NCI-H1092 (cell line): ENCODE measurements at places on chromosomes 16 and 17.
A peak's percentile ranks its signal among the peaks of the same experiment; 100 is the strongest.

DNA sequence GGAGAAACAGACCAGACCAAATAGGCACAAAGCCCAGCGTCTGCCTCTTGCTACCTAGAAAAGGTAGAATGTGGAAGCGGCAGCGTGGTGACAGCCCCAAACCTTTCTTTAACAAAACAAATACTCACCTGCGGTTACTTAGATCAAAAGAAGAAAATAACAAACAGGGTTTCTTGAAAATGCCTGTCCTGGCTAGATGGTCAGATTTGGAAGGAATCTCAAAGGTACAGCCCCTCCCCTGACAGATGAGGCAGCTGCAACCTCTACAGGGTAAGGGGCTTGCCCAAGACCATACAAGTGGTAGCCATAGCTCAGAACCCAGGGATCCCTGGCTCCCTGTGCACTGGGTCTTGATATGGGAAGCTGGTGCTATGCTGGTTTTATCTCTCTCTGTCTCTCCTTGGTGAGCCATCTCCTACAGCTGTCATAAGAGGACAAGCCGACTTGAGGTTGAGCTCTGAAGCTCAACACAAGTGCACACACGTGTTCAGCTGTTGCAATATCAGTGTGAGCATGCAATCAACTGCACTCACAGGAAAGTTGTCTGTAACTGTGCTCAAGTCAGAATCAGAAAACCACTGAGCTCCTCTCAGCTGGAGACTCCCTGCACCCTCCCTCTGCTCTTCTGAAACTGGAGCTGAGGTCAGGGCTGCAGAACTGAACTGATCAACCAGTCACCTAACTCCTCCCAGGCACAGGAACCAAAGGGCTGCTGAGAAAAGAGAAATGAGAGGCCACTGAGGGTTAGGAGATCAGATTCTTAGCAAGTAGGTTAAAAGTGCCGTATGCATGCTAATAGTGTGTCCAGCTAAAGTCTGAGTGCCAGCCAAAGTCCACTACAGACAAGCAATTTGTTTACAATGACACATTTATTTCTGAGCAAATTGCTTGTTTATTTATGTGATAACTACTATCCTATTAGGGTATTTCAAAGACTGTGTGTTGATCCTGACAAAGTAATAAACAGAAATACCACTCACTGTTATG, 6.1 kb upstream of the RNF157 start:
- DNase-seq, result no peak

DNA sequence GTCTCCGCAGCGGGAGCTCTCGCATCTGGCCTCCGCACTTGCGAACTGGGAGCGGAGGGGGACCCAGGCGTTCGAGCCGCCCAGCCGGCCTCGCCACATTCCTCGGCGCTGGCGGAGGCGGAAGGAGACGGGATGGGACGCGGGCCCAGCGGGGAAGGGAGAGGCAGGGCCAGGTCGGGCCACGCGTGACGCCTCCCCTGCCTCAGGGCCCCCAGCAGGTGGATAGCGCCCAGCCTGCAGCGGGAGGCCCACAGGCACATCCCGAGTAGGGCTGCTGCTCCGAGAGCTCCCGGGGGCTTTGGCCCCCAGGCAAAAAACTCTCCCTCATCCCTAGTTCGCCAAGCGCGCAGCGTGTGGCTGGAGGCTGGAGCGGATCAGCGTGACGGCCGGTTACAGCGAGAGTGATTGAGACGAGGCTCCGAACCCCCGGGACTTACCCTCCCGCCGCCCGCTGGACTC, 800 bp downstream of the PLEKHH3 start:
- peak; percentile 33 for DNase-seq

GRCh38 chr16:85300406-85300968, 188.2 kb upstream of the CIBAR2 start:
- no peak for DNase-seq

DNA sequence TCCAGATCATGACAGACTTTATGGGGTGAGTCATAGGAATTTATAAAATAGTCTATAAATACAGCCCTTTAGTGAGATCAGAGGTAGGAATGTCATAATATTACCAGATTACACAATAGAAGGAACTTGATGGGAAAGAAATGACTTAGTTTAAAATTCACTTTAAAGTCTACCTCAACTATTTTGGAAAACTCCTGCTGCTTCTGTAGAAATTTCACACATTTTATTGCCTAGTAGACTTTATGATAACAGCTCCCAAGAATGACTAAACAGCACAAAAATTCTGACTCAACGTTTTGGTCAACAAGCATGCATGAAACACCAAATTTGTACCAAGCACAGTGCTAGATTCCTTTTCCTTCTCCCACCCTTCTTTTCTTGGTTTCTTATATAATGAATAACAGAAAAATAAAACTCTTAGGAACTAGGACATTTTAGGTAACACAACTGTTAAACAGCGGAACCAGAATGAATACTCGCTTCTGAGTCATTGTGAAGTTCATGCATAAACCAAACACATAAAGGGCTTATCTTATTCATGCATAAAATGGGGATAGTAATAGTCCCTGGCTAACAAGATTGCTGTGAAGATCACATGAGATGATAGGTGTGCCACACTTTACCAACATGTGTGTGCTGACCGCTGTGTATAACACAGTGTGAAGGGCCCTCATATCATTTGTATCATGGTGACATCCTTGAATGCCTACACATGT, 243.9 kb downstream of the CDH8 start:
- no peak for DNase-seq

DNA sequence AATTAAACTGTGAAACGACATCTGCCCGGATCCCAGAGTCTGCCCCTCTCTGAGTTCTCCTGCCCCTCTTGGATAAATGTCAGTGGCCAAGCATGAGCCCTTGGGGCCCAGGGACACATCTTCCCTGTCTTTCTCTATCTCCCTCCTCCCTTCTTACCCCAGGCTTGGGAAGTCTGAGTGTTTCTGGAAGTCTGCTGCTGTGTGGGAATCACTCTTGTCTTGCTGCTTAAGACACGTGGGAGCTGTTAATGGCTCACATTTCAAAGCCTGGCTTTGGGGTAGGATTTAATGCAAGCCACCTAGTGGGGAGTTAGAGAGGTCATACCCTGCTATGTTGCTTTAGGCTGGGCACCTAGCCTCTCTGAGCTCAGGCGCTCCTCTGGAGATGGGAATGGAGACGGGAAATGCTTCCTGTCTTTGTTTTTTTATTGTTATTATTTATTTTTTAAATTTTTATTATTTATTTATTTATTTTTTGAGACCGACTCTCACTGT, 218.5 kb upstream of the CIBAR2 start:
- DNase-seq, result peak; percentile 74

DNA sequence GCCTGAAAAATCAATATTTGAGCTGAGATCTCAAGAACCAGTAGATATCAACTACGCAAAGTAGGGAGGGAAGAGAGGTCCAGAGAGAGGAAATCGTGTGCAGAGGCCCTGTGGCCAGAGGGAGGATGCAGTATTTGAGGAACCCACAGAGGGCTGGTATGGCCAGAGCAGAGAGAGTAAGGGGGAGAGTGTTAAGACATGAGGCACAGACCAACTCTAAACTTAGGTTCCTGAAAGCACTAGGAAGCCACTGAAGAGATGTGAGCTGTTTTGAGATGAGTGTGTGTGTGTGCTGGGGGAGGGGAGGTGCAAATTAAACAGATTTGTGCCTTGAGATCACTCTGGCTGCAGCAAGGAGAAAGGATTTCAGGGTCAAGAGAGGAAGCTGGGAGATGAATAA, 10.9 kb downstream of the SLC13A2 start:
- DNase-seq, result no peak

GRCh38 chr16:57588831-57589230, 39.6 kb upstream of the ADGRG1 start:
- no peak for DNase-seq

DNA sequence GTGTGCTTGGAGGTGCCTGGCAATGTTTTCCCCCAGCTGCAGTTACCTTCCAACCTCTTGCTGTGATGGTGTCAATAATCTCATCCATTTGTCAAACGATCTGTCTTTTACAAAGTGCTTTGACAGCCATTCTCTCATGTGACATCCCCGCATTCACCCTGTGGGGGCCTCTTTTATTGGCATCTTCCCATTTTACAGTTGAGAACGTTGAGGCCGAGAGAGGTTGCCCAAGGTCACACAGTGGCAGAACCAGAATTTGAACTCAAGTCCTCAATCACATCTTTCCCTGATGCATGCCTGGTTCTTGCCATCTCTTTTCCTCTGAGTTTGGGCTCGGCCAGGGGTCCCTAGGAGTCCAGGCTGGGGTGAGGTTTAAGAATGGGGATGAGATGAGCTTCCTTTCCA, 1.5 kb downstream of the TAOK2 start:
- no peak for DNase-seq

- DNase-seq, result no peak
Observed at GRCh38 chr17:77320044-77320440, 179.3 kb downstream of the SEC14L1 start.

- DNase-seq, result no peak
Observed at GRCh38 chr17:82687375-82687861, 11.1 kb downstream of the RAB40B start.

- DNase-seq, result no peak
Observed at GRCh38 chr16:71843572-71843971, 2.2 kb upstream of the ATXN1L start.

DNA sequence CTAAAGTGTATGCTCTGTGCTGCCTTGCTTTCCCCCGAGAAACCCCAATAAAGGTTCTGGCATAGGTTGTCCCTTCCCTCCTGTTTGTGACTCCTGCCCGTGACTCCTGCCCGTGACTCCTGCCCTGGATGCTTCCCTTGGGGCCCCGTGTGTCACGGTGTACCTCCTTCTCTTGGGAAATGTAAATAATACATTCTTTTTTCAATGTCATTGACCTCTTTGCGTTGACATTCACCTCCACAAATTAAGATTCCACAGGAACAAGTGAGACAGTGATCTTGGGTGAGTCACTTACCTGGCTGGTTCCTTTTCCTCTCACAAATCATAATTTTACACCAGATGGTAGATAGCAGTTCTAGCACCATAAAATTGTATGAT, 632 bp downstream of the CCL15 start:
- DNase-seq, result no peak

DNA sequence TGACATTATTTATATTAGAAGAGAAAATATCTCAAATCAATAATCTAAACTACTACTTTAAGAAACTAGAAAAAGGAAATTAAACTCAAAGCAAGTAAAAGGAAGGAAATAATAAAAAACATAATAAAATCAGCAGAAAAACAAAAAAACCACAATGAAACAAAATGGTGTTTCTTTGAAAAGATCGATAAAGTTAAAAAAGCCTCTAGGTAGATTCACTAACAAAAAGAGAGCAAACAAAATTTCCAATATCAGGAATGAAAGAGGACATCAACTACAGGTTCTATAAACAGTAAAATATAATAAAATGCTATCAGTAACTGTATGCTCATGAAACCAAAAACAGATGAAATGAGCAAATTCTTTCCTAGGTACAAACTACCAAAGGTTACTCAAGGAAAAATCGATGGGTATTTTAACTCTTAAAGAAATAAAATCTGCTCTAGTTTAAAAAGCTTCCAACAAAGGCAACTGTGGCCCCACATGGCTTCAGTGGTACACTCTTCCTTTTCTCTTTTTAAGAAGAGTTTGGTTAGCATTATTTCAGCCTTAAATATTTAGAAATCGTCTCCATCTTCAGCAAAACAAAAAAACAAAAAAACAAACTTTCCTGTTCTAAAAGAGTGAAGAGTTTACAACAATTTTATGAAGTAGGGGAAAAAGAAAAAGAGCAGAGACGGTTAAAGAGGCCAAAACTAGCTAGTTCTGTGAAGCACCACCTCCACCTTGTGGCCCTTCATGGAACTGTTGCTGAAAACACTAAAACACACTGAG, 102.2 kb downstream of the TRIM37 start:
- DNase-seq, result peak; percentile 31

DNA sequence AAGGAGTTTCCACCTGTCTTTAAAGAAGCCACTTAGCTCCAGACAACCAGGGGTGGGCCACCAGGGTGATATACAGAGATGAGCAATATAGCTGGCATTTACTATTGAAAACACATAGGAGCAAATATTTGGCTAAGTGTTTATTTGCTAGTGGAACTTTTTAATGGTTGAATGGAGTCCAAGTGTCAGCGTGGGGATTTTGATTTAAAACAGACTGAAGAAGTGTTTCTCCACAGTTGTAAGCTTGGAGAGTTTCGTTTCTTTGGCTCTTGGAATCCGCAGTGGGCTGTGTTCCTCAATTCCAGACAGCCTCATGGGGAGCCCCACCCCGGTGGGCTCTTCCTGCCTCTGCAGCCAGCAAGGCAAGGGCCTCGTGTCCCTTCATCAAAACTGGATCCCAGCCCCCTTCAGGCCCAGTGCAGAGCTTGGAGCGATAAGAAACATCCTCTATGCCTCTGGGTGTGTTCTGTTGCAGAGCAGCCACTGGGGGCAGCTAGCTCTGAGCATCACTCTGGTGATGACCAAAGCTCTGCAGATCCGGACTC, 36.1 kb downstream of the NOG start:
- DNase-seq, result no peak

- DNase-seq, result no peak
Observed at GRCh38 chr16:80341263-80341662, 199.5 kb upstream of the DYNLRB2 start.
